8988T (cell line): ENCODE measurements at places on chromosomes 16 and 17.

DNA sequence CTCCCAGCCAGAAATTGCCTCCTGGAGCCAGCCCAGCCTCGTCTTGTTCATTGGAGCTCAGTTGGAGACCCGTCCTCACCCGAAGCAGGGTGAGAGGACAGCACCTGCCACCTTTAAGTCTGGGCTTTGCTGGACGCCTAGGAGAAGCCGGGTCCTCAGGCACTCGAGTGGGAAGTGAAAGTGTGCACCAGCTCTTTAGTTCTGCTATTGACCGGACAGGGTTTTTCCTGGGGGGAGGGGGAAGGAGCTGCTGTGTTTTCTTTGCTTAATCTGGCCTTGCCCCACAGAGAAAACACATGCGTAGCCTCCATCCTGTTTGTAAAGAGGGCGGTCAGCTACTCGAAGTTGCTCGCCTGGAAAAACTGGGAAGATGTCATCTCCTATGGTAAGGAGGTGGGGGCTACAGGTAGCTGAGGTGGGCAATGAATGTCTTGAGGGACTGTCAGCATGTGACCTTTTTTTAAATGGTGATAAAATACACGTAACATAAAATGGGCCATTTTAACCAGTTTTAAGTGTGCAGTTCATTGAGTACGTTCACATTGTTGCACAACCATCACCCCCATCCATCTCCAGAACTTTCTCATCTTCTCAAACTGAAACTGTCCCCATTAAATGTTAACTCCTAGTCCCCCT, 34.4 kb downstream of the CMIP start:
- DNase-seq, result no peak

DNA sequence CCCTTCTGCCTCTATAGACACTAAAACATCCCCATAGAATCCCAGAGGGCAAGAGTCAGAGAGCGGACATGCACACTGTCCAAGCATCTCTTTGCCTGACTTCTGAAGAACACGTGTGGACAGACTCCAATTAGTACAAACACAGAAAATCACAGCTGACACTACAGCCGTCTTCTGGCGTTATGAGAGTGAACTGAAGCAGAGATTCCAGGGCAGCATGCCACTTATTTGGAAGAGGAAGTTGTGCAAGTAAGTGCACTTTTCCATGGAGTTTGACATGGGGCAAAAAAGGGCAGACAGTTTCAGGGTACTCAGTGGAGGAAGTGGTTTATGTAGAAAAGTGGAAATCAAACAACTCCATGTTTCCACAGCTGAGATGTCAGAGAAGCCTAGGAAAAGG, 16.8 kb upstream of the ZNF287 start:
- DNase-seq, result no peak

DNA sequence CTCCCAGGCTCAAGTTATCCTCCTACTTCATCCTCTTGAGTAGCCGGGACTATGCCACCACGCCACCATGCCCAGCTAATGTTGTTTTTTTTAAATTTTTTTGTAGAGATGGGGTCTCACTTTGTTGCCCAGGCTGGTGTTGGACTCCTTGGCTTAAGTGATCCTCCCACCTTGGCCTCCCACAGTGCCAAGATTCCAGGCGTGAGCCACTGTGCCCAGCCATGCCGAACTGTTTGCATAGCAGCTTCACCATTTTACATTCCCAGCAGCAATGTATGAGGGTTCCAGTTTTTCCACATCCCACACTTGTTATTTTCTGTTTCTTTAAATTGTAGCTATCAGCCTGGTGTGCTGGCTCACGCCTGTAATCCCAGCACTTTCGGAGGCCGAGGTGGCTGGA, 2.2 kb upstream of the CTRB1 start:
- no peak for DNase-seq

GRCh38 chr16:61829631-61830030, 206.6 kb downstream of the CDH8 start:
- no peak for DNase-seq

DNA sequence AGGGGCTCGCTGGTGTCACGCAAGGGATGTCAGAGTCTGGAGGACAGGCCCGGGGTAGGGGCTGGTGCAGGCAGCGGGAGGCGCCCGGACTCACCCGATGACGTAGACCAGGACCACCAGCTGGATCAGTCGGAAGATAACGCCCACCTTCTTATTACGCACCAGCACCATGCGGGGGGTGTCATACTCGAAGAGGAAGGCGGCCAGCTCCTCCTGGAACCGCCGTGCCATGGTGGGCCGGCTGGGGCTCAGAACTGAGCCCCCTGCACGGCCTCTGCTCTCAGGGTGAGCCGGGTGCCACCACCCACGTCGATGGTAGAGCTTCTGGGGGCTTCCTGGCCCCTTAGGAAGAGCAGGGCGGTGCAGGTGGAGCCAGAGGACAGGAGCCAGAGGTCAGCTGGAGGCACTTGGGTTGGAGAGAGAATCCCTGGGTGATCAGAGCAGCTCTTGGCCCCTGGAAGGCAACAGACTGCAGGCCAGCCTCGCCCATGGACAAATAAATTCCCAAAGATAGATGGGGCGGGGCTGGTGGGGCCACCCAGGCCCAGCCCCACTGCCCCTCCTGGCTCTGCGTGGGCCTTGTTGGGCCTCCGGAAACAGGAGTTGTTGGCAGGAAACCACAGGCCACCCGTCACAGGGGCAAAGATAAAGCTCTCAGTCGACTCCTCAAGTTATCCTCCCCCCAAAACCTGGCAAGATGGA, at the start of gene P2RX1:
P2RX1 (minus strand) TSS at position 471 of the 702 bp plus-strand sequence; CDS start at position 231, 240 bp downstream.
- no peak for DNase-seq

GRCh38 chr17:7136266-7136877, 21.8 kb upstream of the ASGR2 start:
- no peak for DNase-seq

DNA sequence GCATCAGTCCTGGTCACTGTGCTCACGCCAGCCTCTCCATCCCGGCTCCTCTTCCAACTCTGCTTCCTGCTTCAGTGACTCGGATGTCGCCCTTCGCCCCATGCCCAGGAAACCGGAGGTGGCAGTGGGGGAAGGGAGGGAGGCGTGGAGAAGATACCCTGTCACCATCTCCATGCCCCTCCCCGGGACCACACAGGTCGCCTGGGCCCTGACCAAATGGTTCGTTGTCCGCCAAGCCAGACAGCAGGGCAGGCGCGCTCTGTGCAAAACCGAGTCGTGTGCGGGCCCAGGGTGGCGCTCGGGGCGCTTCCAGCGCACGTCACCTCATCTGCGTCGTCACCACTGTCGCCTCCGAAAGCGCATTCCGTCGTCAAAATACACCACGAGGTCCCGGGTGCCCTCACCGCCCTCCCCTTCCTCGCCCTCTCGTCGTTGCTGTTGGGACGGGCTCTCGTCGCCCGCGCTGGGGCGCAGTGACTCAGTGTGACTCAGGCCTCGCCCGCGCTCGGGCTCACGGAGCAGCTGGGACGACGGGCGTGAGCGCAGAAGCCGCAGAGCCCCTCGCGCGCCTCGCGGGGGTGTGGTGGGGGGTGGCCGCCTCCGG, 39.2 kb downstream of the ZNF778 start:
- DNase-seq, result peak; percentile 72

DNA sequence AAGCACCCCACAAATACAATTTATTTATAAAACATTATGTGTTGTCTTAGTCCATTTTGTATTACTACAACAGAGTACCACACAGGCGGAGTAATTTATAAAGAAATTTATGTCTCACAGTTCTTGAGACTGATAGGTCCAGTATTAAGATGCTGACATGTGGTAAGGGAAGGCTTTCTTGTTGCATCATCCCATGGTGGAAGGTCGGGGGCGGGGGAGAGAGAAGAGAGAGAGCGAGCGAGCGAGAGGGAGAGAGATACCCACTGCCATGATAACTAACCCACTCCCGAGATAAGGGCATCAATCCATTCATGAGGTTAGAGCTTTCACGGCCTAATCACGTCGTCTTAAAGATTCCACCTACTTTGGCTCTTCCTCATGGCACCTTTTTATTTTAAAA, 117.8 kb downstream of the KCNJ12 start:
- DNase-seq, result no peak

- no peak for DNase-seq
Observed at GRCh38 chr16:84885342-84885910, 65.6 kb downstream of the CRISPLD2 start.

DNA sequence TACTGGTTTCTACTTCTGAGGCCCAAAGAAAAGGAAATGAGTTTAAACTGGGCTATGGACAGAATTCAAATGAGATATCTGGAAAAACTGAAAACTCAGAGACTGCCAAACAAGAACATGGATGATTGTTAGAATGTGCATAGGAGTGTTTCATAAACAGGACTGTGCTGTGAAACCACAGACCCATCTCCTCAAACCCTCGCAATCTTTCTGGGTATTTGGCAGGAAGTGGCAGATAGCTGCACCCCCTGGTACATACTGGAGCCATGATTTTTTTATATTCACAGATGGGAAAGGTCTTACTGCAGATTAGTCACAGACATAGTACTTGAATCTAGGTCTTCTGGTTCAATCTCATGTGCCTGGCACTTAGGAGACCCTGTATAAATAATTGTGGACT, 145.0 kb downstream of the CCDC182 start:
- DNase-seq, result no peak

DNA sequence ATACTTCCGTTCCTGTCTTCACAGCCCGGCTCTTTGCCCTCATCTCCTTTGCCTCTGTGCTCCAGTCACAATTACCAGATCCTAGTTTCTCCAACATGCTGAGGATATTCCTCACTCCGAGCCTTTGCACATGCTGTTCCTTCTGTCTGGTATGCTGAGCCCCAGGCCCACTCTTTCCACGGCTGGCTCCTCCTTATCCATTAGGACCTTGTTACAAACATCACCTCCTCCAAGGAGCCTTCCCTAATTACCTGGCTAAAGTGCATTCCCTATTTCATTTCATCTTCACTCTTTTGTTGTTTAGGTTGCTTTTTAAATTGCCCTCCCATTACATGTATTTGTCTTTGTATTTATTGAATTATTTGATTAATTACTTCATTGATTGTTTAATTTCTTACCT, 14.9 kb upstream of the ADGRG1 start:
- DNase-seq, result no peak

GRCh38 chr16:89847051-89847939, 19.0 kb downstream of the SPIRE2 start:
- DNase-seq, result no peak

DNA sequence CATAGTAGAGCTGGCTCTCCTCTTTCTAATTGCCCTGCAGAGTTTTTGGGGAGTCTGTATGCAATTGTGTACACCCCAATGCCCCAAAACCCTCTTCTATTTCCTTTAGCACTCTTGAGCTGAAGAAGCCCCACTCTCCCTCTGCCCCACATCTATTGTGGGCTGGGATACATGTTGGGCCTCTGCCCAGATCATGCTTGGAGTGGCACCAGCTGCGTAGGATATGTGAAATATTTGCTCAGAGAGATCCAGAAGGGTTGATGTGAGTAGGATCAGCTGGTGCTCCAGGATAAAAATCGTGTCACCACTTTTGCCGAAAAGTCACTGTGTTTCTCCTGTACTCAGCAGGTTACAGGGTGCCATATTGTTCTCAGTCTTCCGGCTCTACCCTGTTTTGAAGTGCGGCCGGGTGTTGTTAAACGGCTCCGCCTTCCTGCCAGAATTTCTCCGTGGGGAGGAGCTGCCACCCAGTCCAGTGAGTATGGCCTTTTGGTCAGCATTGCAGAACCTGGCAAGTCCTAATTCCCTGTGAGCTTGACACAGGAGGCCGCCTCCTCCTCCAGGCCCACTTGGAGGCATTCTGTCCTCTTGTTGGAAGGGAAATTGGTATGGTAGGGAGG, 664.5 kb downstream of the WWOX start:
- DNase-seq, result no peak

DNA sequence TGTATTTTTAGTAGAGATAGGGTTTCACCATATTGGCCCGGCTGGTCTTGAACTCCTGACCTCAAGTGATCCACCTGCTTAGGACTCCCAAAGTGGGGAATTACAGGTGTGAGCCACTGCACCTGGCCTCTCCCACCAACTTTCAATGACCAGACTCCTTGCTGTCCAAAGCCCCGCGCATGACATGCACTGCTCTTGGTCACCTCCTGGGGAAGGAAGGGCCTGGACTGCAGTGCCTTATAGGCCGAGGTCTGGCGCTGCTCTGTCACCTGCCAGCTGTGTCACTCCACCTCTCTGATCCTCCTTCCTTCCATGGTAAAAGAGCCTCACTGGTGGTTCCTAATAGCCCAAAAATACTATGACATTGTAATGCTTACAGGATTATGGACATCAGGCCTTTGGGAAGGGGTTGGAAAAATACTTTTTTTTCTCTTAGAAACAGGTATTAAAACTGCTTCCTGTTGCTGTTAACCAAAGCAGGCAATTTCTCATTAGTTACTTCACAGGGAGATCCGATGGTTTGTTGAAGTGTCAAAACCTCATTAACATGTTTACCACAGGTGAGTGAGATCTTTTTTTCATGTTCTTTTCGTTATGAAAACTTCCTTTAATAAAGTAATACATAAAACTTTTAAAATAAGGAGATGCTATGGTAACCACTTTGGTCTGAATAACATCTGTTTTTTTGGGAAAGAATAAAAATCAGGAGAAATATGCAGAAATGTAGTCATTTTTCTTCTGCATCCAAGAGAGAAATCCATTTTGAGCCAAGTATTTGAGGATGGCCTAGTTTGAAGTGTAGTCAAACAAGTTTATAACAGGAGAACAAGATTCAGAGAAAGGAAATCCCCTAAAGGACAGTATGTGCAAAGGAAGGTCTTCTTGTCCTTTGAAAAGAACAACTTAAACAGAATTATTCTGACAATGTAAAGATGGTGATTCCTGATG, 35.5 kb downstream of the GRB7 start:
- DNase-seq, result no peak

DNA sequence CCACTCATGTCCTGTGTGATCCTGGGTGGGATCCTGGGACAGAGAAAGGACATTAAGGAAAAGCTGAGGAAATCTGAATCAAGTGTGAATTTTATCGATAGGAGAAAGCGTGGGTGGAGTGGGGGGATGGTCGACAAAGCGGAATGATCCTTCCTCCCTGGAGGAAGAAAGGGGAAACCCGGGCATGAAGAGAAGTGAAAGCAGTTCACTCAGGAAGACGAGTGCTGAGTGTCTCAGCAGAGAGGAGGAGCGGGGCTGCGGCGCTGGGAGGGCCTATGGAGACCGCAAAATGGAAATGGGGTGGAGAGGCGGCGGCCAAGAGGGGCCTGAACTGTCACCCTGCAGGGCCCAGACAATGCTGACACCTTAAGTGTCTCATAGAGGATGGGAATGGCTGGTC, 8.7 kb downstream of the ZDHHC7 start:
- DNase-seq, result no peak

- DNase-seq, result no peak
Observed at GRCh38 chr16:15509593-15510535, 75.5 kb downstream of the BMERB1 start.

- DNase-seq, result no peak
Observed at GRCh38 chr17:77864234-77865111, 94.0 kb upstream of the TNRC6C start.

DNA sequence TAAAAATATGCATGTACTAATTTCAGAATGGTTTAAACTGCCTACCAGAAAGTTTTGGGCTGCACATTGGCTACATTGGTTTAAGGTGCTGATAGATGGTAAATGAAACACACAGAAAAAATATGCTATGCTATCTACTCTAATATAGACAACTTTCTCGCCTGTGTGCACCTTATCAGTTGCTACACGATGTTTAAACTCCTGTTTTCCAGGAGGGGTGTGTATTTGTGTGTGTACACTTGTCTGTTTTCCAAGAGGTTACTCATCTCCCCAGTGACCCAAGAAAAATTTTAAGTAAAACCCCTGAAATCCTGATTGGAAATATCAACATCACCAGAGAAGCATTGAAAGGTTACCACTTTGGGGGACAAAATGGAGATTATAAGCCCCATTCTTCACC, 21.6 kb upstream of the PSMC5 start:
- DNase-seq, result no peak

GRCh38 chr17:7308625-7309433, 1.4 kb downstream of the EIF5A start:
- peak; percentile 60 for DNase-seq

GRCh38 chr16:11446566-11447119, 101.4 kb downstream of the RMI2 start:
- no peak for DNase-seq
